ENCODE measurements at places on chromosomes 2 and 18.

GRCh38 chr18:22551536-22552151 lies 133.9 kb upstream of the CTAGE1 start:
- DNase-seq, result no peak

DNA sequence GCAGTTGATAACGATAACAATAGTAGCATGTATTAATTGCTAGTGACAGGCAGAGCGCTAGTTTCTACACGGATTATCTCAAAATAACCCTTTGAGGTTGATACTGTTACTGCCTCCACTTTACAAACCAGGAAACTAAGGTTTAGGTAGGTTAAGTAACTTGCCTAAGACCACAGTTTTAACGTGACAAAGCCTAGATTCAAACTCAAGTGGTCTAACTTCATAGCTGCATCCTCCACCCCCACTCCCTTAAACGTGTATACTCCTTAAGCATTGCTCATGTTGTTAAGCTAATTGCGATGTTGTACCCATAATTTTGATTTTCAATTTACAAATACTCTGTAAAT lies 1.2 kb downstream of the ME2 start:
- no peak for DNase-seq

DNA sequence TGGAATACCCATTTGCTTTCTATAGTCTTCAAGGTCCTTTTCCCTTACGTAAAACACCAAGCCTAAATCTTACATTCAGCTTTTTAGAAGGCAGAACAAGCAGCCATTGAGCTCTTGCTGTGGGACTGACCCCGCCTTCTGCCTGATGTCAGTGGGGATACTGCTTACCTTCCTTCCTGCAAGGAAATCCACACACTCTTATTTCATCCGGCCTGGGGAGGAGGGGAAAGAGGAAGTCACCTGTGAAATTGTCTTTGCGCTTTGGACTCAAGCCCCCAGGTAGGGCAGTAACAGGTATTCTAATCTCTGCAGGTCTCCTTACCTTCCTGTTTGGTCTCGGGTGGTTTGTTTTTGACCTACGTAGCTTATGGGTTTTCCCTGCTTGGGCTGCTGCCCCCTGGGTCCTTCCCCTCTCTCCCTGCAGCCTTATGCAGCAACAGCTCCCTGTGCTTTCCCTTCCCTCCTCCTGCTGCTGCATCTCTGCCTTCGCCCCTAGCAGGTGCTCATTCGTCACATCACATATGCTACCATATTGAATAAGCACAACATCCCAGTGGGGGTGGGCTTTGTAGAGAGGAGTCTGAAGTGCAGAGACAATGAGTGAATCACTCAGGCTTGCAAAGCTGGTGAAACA lies 402.5 kb upstream of the TRIB2 start:
- no peak for DNase-seq

DNA sequence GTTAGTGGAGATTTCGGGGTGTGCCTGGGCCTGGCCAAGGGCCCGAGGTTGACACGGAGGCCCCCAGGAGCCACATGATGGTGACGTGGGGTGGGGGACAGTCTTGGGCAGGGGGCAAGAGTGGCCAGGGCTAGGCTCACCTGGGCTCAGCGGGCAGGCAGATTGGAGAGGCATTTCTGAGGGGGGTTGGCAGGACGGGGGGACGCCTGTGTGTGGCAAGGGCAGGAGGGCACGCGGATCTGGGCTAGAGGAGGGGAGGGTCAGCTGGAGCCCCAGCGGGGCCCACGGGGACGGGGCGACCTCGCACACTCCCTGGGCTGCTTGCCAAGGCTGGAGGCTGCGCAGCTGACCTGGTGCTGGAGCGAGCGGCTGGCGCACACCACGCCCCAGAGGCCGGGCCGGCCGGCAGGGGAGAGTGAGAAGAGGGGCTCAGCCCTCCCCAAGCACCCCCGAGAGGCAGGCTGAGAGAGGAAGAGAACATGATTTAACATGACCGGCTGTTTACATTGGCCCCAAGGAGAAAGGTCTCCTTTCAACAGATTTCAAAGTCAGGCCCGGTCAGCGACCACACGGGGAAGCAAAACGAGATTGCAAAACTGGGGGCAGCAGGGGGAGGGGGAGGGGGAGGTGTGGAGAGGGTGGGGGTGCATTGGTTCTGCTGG lies 38.0 kb upstream of the SNED1 start:
- peak; percentile 71 for DNase-seq

All from heart right ventricle (tissue), 16 donors.